ENCODE measurements at places on chromosomes 13 and 19. TPM values are rescaled to one million over a fixed set of nuclear protein-coding genes. Genes with fewer than 3 reads are reported as not detected.

GRCh38 chr19:5447700-5448311 lies 7.4 kb upstream of the ZNRF4 start:
- peak; percentile 35 for DNase-seq

DNA sequence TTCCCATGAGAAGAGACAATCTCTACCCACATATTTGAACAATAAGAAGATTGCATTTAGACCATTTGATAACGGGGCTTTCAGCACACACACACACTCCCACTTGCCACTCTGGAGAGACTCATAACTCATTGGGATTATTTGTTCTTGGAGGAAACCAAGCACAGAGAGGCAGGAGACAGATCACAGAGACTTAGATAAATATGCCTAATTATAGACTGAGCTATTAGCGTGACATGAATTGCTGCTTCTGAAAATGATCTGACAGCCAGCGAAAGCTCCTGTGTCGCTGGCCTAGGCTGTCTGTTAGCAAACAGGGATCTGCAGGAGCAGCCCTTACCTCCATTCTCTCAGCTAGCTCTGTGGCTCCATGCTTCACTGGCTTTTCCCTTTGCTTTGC lies 111.4 kb downstream of the CCNA1 start:
- no peak for DNase-seq

DNA sequence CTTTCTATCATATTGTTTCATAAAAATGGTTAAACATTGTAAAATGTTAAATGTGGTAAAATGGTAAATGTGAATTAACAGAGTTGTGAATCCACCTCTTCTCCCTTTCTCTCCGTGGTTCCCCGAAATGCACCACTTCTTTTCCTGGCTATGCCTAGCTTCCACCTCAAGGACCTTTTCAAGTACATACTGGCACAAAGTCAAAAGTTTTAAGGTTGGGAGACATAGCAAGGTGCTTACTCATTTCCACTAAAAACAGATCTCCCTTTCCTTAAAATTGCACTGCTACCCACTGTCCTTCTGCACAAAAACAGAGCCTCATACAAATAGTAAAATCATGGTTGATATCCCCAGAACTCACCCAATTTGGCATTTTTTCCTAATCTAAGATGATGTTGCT lies 558.2 kb downstream of the SLITRK6 start:
- DNase-seq: no peak

The RYR1 gene
- 0.06 TPM for total RNA-seq

DNA sequence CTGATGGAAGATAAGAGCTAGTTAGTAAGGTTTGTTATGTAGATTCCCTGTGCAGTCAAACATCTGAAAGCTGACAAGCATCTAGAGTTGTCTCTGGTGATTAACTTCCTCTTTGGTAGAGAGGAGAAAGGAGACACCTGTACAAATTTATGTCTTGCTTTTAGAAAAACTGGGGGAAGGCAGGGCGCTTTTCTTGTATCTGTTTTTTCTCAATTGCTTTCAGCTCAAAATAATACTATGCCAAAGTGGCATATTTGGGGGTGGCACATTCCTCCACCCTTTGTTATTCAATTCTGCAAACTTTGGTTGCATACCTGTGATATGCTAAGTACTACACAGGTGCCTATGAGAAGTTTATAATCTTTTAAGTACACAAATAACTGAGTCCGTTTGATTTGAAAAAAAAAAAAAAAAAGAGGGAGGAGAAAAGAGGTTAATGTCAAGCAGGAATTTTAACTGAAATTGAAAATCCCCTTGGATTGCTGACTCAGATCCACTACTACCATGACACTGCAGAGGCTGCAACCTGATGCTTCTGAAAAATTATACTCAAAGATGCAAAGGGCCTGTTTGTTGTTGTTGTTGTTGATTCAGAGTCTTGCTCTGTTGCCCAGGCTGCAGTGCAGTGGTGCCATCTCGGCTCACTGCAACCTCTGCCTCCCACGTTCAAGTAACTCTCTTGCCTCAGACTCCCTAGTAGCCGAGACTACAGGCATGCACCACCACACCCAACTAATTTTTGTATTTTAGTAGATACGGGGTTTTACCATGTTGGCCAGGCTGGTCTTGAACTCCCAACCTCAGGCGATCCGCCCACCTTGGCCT lies 164.8 kb upstream of the NBEA start:
- DNase-seq: no peak

DNA sequence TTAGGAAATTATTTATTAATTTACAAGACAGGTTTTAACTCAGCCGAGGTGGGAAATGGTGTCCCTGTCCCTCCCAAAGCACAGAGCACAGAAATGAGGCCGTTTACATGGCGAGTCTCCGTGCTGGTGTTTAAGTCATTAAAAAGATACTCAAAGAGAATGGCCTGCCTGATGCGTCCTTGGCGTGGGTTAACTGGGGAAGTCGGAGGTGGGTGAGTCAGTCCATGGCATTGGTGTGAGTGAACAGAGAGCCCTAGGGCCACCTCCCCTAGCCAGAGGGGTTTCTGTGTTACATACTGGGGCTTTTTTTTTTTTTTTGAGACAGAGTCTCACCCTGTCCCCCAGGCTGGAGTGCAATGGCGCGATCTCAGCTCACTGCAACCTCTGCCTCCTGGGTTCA lies 3.9 kb downstream of the FEM1A start:
- no peak for DNase-seq

DNA sequence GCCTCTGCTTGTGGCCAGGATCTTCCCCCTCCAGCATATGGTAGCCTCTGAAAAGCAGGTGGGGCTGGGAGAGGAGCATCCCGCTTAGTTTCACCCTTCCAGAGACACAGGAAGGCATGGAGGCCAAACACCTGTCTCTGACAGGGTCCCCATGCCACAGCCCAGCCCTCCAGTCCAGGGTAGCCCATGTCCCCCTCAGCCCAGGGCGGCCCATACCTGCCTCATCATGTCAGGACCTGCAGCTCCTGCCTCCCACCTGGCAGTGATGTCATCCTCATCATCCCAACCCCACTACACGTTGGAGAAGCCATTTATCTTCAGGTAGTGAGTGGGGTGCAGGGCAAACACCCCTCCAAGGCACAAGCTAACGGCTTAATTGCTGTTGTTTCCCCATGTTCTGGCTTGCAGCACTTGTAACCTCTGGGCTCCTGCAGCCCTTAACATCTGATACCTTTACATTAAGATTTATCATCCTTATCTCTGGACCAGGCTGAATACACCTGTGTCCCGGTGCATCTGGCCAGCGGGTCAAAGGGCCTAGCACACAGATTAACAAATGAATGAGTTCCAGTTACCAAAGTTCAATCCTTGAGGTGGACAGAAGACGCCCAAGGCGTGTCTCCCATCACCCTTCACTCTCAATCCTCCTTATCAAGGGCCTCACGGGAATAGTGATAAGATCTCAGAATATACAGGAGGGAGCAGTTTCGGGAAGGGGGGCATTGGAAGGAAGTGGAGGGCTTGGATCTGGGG lies 22.2 kb downstream of the ZNF175 start:
- no peak for DNase-seq

GRCh38 chr19:32029235-32029634 lies 316.2 kb upstream of the ZNF507 start:
- no peak for DNase-seq

- DNase-seq: no peak
Observed at GRCh38 chr13:61247149-61247936, 168.3 kb downstream of the PCDH20 start.

- DNase-seq: peak; percentile 83
Observed at GRCh38 chr13:67515895-67516294, 285.8 kb upstream of the PCDH9 start.
